ENCODE measurements at places on chromosomes 7 and 10.

DNA sequence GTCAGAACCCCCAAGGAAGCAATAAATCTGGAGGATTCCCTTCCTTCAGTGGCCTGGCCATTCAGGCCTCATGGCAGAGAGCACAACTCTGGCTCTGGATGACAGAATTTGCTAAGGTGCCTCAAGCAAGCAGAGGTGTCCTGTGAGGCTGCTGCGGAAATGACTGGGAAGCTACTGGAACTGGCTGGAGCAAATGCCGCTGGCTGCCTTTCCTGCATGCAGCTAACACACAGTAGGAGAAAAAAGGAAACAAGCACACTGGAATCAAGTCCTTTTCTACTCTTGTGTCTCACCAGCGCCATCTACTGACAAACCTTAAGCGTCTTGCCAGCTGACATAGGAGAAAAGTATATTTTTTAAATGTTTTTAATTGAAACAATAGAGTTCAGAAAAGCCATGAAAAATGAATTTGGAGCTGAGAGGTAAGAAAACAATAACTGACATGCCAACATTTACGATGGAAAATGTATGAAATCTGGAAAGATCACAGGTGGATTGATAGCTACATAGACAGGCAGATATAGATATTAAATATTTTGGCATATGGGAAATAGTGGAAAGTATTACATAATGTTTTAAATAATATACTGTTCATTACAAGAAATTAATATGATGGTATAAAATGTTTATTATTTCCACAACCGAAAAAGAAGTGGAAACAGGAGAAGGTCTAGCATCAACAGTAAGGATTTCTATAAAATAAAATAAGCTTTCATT is 951.6 kb downstream of the ANKRD7 start:
- DNase-seq = peak; percentile 50

GRCh38 chr7:150716368-150716767 is at the start of gene GIMAP1:
GIMAP1 (plus strand) TSS chr7:150716613; CDS start chr7:150719048, 2,435 bp downstream.
- DNase-seq = no peak

DNA sequence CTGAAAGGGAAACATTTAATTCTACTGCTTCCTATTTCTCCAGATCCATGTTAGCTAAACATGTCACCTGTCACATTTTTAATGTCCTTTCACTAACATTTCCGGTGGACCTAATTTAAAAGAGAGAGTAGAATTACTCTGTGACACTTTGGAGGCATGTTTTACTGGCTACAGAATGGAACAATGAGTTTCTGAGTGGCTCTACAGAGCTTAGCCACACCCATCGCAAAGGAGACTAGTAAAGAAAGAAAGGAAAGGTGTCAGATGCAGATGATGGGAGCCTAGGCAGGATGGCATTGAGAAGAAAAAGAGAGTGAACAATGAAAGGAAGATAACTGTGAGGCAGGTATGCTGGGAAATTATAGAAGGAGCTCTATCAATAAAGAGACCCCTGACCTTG is 35.9 kb downstream of the NDUFB2 start:
- DNase-seq = no peak

DNA sequence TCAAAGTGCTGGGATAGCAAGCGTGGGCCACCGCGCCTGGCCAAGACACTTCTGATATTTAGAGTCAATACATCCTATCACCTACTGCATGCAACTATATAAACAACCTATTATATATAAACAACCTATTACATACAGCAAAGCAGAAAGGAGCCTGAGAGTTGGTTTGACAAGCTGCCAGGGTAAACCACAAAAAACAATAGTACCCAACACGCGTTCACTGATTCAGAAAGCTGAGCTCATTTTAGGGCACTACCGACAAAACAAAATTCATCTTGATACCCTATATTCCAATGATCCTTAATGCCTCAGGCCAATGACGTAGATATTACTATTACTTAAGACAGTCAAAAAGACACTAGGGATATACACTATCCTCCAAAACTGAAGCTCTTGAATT is 16.2 kb downstream of the MALSU1 start:
- DNase-seq = no peak

GRCh38 chr7:101531726-101532357 is 97.3 kb downstream of the MYL10 start:
- DNase-seq = no peak

GRCh38 chr10:98418665-98419468 is 3.9 kb upstream of the PYROXD2 start:
- no peak for DNase-seq

DNA sequence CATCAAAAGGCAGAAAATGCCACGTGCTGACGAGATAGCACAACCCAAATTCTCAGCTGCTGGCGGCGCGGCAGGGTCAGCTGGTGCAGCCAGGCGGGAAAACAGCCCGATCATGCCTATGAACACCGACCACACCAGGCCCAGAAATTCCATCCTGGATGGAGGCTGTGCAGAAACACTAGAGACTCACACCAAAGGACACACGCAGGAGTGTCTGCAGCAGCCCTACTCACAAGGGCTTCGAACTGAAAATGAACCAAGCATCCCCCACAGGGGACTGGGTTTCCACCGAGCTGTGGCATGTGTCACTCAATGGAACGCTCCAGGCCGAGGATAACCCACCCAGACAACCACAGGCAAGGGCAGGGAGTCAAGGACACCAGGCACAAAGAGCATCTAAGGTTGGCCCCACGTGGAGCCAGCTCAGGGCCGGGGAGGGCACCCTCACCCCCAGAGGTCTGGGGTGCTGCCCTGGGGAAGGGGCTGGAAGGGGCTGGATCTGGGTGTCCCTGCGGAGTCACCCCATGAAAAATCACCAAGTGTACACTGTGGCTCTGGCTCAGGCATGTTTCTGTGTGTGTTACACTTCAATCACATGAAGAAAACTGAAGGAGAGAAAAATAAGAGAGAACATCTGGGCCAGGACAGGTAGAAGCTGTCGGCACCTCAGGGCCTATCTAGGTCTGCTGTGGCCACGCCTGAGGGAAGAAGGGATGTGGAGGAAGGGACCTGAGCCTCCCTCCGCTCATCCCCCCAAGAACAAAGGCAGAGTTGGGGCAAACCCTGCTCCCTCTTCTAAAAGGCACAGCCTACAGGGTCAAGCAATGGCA is 33.0 kb downstream of the RASGEF1A start:
- DNase-seq = no peak
